ENCODE measurements at places on chromosomes 13 and 19.
A peak's percentile ranks its signal among the peaks of the same experiment; 100 is the strongest.

DNA sequence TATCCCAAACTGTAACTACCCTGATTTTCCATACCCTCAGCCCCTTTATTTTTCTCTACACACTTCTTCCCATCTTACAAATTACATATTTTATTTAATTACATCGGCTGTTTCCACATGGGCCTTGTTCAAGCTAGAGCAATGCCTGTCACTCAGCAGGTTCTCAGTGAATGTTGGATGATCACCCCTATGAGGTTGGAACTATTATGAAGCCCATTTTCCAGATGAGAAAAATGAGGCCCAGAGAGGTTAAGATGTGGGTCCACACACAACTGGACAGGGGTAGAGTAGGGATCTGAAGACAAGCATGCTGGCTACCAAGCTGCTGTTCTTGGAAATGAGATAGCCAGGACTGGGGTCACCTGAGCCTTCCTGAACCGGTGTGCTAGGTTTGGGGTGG is 10.0 kb downstream of the MAG start:
- no peak for DNase-seq

GRCh38 chr13:50873467-50873866 is 30.0 kb upstream of the DLEU7 start:
- no peak for DNase-seq

- DNase-seq, result no peak
These were observed 262.5 kb downstream of the SLITRK6 start for GRCh38 chr13:85536706-85537105.

GRCh38 chr19:33359581-33359980 is 13.9 kb upstream of the CEBPG start:
- no peak for DNase-seq

DNA sequence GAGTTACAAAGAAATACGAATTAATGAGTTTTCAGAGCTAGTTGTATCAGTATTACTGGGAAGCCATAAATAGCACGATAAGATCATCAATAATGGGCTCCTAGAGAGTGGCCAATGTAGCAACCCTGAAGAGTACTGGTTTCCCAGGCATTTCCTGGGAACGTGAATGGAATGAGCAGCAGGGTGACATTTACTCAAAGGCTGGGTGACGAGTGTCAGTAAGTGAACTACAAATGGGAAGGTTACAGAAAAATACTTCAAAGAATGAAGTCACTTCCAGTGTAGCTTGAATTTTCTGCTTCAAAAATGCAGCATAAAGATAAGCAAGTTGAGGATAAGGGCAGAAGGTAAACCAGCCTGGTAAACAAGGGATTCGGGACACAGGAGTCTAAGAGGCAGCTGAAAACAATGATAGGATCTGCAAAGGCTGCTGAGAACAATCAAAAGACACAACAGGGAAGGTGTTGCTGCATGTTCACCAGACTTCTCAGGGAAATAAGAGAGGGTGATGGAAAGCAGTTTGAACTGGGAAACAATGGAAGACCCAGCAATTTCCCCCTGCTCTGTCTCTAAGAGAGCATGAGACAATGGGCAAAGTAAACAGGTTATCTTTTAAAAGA is 48.6 kb upstream of the POSTN start:
- DNase-seq, result no peak

GRCh38 chr13:34816908-34817665 is 125.0 kb upstream of the NBEA start:
- DNase-seq, result no peak

DNA sequence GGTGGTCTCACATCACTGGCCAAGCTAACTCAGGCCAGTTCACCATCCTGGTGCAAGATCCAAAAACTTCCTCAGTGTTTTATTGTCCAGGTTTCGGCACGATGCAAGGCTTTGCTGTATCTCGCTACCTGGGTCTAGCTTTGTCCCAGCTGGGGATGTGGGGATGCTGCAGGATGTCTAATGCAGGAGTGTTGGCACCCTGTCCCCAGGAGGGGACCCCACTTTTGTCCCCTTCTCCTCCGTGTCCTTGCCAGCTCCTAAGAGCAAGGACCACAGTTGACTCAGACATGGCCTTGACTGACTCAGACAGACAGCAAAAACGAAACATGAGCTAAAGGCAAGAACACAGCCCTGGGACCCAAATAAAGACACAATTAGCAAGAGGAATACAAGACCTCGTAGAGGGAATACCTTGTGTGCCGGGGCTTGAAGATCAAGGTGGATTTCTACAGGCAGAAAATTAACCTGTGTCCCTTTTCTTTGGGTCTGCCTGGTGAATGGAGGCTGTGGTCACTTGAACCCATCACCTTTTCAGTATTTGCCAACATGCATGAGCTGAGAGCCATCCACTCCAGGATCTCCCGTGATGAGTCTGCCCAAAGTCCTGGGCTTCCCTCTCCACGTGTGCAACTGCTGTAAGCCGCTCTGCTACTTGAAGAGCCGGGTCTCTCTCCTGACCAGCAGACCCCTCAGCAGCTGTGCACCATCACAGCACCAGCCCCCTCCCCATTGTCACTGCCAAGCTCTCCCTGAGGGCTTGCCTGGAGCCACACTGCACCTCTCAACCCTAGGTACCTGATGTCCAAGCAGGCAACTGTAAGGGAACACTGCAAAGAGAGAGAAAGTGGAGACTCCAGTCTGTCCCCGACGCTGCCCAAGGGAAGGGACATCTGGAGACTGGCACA is 149.5 kb upstream of the ZNF507 start:
- peak; percentile 3 for DNase-seq

DNA sequence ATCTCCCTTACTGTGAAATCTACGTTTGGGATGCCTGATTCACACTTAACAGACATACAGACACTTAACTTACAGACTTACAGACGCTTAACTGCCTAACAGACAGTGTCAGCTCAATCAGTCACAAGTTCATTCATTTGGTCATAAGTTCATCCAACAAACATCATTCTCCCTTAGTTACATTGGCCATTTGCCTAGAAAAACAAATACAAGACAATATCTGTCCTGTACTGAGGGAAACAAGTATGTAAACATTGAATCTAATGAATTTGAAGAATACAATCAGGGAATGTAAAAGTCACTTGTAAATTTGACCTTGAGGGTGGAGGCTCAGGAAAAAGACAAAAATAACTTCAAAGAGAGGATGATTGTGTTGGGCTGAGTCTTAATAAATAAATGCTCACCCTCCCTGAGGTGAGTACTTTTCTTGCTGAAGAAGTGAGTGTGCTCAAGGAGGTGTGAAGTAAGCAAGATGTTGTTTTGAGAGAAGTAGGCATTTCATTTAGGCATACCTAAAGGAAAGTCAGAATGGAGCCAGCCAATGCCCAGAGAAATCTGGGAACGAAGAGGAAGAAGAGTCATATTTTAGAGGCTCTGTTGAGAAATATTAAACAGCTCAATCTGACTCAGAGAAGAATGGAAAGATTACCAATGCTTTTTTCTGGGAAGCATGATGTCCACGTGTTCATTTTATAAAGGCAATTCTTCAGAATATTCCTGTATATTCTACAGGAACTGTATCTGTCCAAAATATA is 958.4 kb upstream of the SLC10A2 start:
- DNase-seq, result no peak

DNA sequence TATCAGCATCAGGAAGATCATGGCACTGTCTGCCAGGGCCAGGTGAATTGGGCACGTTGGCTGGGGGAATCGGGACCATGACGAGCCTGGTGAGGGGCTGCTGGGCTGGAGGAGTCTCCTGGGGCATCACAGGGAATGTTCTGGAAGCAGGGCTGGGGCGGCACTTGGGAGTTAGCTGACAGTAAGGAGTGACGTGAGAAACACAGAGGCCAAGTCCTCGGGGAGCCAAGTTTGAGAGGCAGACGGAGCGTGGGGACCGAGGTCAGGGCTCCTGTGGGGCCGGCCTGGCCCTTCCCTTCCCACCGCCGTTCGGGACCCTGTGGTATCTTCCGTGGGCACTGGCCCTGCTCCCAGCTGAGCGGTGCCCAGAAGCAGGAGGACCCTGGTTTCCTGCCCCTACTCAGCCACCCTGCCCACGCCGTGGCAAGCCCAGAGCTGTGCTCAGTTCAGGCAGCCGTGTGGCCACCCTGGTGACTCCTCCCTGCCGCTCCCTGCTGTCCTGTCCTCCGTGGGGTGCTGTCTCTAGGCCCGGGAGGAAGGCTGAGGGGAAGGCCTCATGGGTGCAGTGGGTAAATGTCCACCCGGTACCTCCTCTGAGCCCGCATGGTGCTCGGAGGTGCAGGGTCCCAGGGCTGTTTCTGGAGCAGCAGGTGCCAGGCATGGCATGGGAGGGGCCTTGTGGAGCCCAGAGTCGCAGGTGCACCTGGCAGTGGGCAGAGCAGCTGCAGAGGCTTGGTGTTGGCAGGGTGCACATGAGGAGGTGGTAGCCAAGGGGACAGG is 25.2 kb downstream of the CRTC1 start:
- DNase-seq, result no peak
